ENCODE measurements at places on chromosomes 16 and 17. TPM values are rescaled to one million over a fixed set of nuclear protein-coding genes. Genes with fewer than 3 reads are reported as not detected.

Gene PRDM7
- polyA plus RNA-seq: not detected

Gene SLC13A2
- not detected for polyA plus RNA-seq

Gene AATK
- 0.16 TPM for polyA plus RNA-seq

Gene UMOD
- not detected for polyA plus RNA-seq

Gene FOXL1
- 0.10 TPM for polyA plus RNA-seq

Gene SHMT1
- 15.7 TPM for polyA plus RNA-seq

Gene MT3
- not detected for polyA plus RNA-seq

Gene MPP3
- 7.4 TPM for polyA plus RNA-seq

Gene CES5A
- polyA plus RNA-seq: not detected

Gene DNAJC7
- polyA plus RNA-seq: 82.5 TPM

Gene LGALS9
- polyA plus RNA-seq: 0.58 TPM

- no peak overlapping the region for H3K27ac ChIP-seq
- no peak overlapping the region for H3K4me3 ChIP-seq
- H3K27me3 ChIP-seq: no peaks in the 10 kb centered on the region
- peaks cover 4% of the 10 kb centered on the region for H3K4me1 ChIP-seq
- H3K36me3 ChIP-seq: no peaks in the 10 kb centered on the region
Observed at GRCh38 chr16:57134982-57135381, 42.6 kb downstream of the CPNE2 start.

- no peaks in the 10 kb centered on the region for H3K4me1 ChIP-seq
- H3K27me3 ChIP-seq: no peaks in the 10 kb centered on the region
- no peak overlapping the region for H3K27ac ChIP-seq
- no peak for DNase-seq
- no peaks in the 10 kb centered on the region for H3K36me3 ChIP-seq
- no peak overlapping the region for H3K4me3 ChIP-seq
Observed at GRCh38 chr17:73723317-73723716, 79.1 kb upstream of the SDK2 start.

- H3K4me1 ChIP-seq: no peaks in the 10 kb centered on the region
- no peak overlapping the region for H3K27ac ChIP-seq
- peaks cover 6% of the 10 kb centered on the region for H3K36me3 ChIP-seq
- H3K27me3 ChIP-seq: no peaks in the 10 kb centered on the region
- no peak overlapping the region for H3K4me3 ChIP-seq
- no peak for DNase-seq
Observed at GRCh38 chr17:82480318-82480717, 21.8 kb downstream of the NARF start.

GRCh38 chr17:79041041-79041570, 17.1 kb downstream of the C1QTNF1 start:
- peaks cover 34% of the 10 kb centered on the region for H3K4me1 ChIP-seq
- no peak for DNase-seq
- peaks cover 4% of the 10 kb centered on the region for H3K27me3 ChIP-seq
- no peak overlapping the region for H3K27ac ChIP-seq
- H3K4me3 ChIP-seq: no peak overlapping the region
- H3K36me3 ChIP-seq: no peaks in the 10 kb centered on the region

DNA sequence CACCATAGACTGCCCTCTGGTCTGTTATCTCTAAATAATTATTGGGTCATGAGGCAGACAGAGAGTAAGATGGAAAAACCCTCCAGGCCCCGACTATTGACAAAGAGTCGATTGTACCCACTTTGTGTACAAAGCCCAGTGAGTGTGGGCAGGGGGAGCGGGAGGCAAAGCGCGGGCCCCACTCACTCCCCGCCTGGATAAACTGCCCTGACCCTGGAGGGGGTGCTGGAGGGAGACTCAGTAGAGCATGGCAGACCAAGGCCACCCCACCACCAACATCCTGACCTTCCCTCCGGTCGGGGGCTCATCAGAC, 11.2 kb upstream of the CPSF4L start:
- H3K27me3 ChIP-seq: no peaks in the 10 kb centered on the region
- H3K4me1 ChIP-seq: peaks cover 6% of the 10 kb centered on the region
- DNase-seq: no peak
- no peak overlapping the region for H3K4me3 ChIP-seq
- no peaks in the 10 kb centered on the region for H3K36me3 ChIP-seq
- no peak overlapping the region for H3K27ac ChIP-seq

- H3K27me3 ChIP-seq: no peaks in the 10 kb centered on the region
- no peak for DNase-seq
- peaks cover 36% of the 10 kb centered on the region for H3K36me3 ChIP-seq
- peaks cover 13% of the 10 kb centered on the region for H3K4me1 ChIP-seq
Observed at GRCh38 chr17:4973256-4974114, 5.9 kb upstream of the SPAG7 start.

- no peak for DNase-seq
- no peaks in the 10 kb centered on the region for H3K27me3 ChIP-seq
- no peak overlapping the region for H3K27ac ChIP-seq
- H3K4me1 ChIP-seq: peaks cover 15% of the 10 kb centered on the region
- no peak overlapping the region for H3K4me3 ChIP-seq
- peaks cover 11% of the 10 kb centered on the region for H3K36me3 ChIP-seq
Observed at GRCh38 chr17:82461827-82462524, 3.4 kb downstream of the NARF start.

GRCh38 chr16:57260294-57260929, 15.4 kb downstream of the ARL2BP start:
- H3K27me3 ChIP-seq: no peaks in the 10 kb centered on the region
- peak overlapping the region; percentile 85 for H3K27ac ChIP-seq
- H3K36me3 ChIP-seq: no peaks in the 10 kb centered on the region
- no peak for DNase-seq
- H3K4me3 ChIP-seq: no peak overlapping the region

- no peak for DNase-seq
- H3K27ac ChIP-seq: peak overlapping the region; percentile 38
- H3K27me3 ChIP-seq: no peaks in the 10 kb centered on the region
Observed at GRCh38 chr17:71392715-71393567, 727.9 kb upstream of the SOX9 start.

DNA sequence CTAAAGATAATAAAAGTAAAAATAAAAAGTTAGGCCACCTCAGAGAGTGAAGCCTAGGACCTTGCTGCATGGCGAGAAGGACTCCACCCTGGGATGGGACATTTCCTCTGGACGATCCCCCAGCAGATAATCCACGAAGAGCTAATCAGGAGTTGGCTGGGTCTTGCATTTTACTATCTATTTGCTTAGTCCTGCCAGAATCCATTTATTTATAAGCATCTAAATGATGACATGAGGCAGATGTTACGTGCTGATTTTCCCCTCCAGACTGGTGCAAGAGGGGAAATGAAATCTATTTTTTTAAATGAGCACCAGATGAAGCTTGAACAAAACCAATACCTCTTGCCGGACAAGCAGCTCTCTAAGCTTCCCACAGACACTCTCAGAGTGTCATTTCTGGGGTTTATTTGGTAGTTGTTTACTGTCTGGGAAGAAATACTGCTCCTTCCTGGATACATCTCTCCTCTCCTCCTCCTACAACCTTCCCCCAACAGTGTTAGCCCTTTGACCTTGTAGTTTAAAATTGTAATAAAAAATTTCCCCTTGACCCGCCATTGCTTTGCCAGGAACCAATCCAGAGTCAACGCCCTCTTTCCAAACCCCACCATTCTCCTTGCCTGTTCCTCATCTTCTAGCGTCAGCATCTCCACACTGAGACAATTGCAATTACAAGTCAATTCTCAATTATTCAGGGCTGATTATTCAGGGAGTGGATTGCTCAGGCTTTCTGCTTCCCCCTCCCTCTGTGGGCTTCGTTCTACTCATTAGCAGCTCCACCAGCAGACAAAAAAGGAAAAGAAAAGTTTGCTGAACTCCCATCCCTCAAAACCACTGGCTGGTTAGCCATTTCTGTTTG, 63.0 kb downstream of the GSG1L start:
- no peaks in the 10 kb centered on the region for H3K36me3 ChIP-seq
- H3K4me3 ChIP-seq: no peak overlapping the region
- H3K4me1 ChIP-seq: no peaks in the 10 kb centered on the region
- no peak overlapping the region for H3K27ac ChIP-seq
- no peak for DNase-seq

DNA sequence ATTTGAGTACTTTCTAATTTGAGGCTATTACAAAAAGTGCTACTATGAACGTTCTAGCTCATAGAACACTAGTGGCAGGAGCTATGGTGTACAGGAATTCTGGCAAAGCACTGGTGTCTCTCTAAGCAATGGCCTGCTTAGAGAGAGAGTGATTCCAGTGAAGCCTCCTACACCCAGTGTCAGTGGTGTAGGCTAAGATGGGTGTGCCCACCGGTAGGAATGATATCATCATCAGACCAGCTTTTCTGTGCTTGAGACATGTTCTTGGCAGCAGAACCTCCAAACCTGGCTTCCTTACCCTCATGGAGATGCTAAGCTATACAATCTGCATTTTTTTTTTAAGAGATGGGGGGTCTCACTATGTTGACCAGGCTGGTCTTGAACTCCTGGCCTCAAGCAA, 370.3 kb downstream of the SOX9 start:
- no peak overlapping the region for H3K4me3 ChIP-seq
- DNase-seq: no peak

DNA sequence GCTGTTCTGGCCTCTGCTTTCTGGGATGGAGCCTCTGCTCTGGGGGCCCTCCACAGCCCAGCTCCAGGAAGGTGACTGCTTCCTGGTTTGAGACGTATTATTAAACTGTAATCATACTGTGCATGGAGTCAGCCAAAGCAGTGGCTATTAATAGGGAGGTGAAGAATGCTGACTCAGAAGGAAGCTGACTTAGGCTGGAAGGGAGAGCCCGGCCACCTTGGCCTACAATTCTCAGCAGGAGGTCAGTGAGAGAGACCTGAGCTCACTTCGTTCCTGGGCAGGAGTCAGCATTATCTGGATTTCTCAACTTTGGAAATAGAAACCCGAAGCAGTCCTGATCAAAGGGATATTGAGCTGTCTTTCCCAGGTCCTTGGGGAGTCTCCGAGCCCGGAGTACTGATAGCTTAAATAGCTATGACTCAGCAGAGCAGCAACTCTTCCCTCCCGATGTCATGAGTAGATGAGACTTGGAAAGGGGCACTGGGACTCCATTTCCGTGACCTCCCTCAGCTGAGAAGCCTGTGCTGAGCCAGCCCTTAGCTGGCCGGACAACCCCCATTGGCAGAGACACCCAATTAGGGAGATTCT, 91.8 kb downstream of the YPEL2 start:
- H3K4me1 ChIP-seq: peaks cover 3% of the 10 kb centered on the region
- DNase-seq: no peak
- H3K4me3 ChIP-seq: no peak overlapping the region
- no peaks in the 10 kb centered on the region for H3K27me3 ChIP-seq

DNA sequence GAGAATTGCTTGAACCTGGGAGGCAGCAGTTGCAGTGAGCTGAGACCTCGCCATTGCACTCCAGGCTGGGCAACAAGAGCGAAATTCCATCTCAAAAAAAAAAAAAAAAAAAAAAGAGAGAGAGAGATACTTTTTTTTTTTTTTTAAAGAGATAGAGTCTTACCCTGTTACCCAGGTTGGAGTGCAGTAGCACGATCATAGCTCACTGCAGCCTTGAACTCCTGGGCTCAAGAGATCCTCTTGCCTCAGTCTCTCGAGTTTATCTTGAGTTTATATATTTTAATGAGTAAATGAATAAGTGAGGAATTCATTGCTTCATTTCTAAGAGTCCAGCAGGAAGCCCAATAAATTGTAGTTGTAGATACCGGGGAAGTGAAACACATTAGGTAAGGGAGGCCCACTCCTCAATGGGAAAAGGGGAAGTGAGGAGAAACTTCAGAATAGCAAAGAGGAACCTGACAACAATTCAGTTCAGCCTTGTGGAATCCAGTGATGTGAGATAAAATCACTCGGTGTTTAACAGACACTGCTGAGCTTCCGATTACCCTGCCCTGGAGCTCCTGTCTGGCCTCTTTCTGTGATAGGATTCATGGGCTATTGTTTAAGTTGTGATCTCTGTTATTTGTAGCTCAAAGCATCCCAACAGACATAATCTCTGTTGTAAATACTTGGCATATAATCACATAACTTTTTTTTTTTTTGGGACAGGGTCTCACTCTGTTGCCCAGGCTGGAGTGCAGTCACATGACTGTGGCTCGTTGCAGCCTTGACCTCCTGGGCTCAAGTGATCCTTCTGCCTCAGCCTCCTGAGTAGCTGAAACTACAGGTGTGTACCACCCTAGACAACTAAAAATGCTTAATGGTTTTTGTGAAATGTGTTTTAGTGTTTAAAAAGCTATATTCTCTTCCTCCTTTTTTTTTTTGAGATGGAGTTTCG, 15.8 kb upstream of the ITGAM start:
- DNase-seq: no peak
- no peak overlapping the region for H3K27ac ChIP-seq
- H3K27me3 ChIP-seq: peaks cover 4% of the 10 kb centered on the region
- H3K4me3 ChIP-seq: no peak overlapping the region

- peaks cover 1% of the 10 kb centered on the region for H3K27me3 ChIP-seq
- no peaks in the 10 kb centered on the region for H3K4me1 ChIP-seq
- H3K36me3 ChIP-seq: no peaks in the 10 kb centered on the region
- DNase-seq: no peak
- no peak within 1 kb of the TSS for H3K27ac ChIP-seq
- no peak within 1 kb of the TSS for H3K4me3 ChIP-seq
Observed at GRCh38 chr17:7336240-7337175, at the start of gene ACAP1. TSS of gene ACAP1 (plus strand) at chr17:7336529. CDS start at chr17:7336735, 206 bp downstream.

GRCh38 chr16:85209526-85210121, 97.4 kb upstream of the CIBAR2 start:
- DNase-seq: no peak
- peaks cover 12% of the 10 kb centered on the region for H3K4me1 ChIP-seq
- H3K36me3 ChIP-seq: no peaks in the 10 kb centered on the region
- H3K27ac ChIP-seq: no peak overlapping the region
- no peaks in the 10 kb centered on the region for H3K27me3 ChIP-seq

- H3K4me3 ChIP-seq: no peak overlapping the region
- H3K4me1 ChIP-seq: peaks cover 42% of the 10 kb centered on the region
- no peak for DNase-seq
- H3K36me3 ChIP-seq: peaks cover 54% of the 10 kb centered on the region
- H3K27ac ChIP-seq: peak overlapping the region; percentile 53
Observed at GRCh38 chr17:17156511-17156910, 49.6 kb downstream of the PLD6 start.

DNA sequence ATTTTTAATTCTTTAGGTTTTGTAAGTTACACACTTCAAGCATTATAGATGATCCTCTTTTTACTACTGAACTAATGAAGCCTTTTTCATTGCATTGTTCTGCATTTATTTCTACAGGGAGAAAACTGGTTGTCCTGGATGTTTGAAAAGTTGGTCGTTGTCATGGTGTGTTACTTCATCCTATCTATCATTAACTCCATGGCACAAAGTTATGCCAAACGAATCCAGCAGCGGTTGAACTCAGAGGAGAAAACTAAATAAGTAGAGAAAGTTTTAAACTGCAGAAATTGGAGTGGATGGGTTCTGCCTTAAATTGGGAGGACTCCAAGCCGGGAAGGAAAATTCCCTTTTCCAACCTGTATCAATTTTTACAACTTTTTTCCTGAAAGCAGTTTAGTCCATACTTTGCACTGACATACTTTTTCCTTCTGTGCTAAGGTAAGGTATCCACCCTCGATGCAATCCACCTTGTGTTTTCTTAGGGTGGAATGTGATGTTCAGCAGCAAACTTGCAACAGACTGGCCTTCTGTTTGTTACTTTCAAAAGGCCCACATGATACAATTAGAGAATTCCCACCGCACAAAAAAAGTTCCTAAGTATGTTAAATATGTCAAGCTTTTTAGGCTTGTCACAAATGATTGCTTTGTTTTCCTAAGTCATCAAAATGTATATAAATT, 53.0 kb downstream of the TUBD1 start:
- H3K4me1 ChIP-seq: peaks cover 15% of the 10 kb centered on the region
- no peak for DNase-seq

GRCh38 chr17:39000021-39000601, 32.9 kb upstream of the FBXO47 start:
- no peak overlapping the region for H3K4me3 ChIP-seq
- H3K27ac ChIP-seq: no peak overlapping the region
- H3K27me3 ChIP-seq: no peaks in the 10 kb centered on the region
- no peak for DNase-seq

GRCh38 chr17:12655936-12656335, 9.8 kb upstream of the MYOCD start:
- H3K27me3 ChIP-seq: no peaks in the 10 kb centered on the region
- H3K36me3 ChIP-seq: no peaks in the 10 kb centered on the region
- no peak overlapping the region for H3K27ac ChIP-seq
- H3K4me3 ChIP-seq: no peak overlapping the region
